Fibroblast of lung (primary cell): ENCODE measurements at places on chromosomes 7 and 10.
A peak's percentile ranks its signal among the peaks of the same experiment; 100 is the strongest.

DNA sequence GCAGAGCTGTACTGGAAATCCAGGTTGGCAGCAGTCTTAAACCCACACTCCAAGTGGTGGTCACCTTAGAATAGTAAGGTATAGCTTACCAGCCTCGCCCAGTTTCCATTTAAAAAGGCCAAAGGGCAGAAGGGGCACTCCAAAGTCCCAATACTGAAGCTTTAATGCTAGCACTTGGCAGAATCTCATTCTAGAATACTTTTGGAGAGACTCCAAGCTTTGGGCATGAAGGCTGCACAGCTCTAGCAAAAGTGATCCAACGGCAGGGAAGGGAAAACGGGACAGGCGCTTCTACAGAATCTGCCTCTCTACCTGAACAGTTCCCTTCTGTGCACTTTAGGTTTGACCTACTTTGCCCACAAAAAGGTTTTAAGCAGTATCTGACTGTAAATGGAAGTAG, 19.7 kb downstream of the SMURF1 start:
- DNase-seq, result no peak

- no peak for DNase-seq
These were observed 194.3 kb downstream of the SORCS3 start for GRCh38 chr10:104835422-104835821.

DNA sequence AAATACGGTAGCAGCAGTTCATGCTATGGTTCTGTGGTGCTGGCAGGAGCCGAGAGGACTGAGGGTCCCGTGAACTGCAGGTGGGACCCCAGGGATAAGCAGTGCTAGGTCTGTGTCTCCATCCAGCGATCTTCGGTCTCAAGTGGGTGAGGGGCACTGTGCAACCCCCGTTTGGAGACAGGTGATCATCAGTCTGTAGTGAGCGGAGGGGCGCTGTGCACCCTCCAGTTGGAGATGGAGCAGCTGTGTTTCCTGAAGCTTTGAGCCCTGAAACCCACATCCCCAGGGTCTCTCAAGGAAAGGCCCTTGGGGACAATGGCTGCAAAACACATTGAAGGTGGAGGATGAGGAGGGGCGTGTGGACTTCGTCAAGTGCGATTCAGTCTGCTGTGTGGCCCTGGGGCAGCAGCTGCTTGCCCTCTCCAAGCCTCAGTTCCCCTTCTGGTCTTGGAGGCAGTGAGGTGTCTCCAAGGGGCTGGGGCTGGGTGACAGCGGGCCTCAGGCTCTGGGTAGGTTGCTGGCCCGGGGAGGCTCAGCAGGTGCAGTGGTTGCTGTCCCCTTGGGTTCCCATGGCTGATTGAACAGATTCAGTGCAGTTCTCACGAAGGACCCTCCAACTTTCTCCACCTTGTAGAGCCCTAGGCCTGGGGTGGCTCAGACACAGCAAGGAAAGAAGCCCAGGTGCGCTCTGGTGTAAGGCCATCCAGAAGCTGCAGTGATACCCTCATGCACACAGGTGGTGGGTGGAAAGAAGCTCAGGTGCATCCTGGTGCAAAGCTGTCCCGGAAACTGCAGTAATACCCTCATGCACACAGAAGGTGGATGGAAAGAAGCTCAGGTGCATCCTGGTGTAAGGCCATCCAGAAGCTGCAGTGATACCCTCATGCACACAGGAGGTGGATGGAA, 160.6 kb downstream of the ADARB2 start:
- DNase-seq, result no peak

GRCh38 chr7:66556549-66557213, 72.0 kb upstream of the KCTD7 start:
- DNase-seq, result no peak

DNA sequence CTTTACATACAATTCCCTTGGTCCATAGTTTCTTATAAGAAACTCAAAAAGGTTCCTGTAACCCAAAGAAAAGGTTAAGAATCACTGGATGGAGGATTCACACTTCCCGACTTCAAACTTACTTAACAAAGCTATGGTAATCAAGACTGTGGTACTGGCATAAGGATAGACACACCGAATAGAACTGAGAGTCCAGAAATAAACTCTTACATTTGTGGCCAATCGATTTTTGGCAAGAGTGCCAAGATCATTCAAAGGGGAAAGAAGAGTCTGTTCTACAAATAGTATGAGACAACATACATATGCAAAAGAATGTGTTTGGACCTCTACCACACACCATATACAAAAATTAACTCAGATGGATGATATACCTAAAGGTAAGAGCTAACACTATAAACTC, 32.8 kb downstream of the KDM7A start:
- DNase-seq, result no peak

GRCh38 chr7:114502454-114503254, 88.0 kb downstream of the FOXP2 start:
- DNase-seq, result peak; percentile 47

- peak; percentile 9 for DNase-seq
These were observed 131.8 kb upstream of the PALS2 start for GRCh38 chr7:24441314-24442027.

- no peak for DNase-seq
These were observed 151.3 kb downstream of the C1GALT1 start for GRCh38 chr7:7333610-7334009.

DNA sequence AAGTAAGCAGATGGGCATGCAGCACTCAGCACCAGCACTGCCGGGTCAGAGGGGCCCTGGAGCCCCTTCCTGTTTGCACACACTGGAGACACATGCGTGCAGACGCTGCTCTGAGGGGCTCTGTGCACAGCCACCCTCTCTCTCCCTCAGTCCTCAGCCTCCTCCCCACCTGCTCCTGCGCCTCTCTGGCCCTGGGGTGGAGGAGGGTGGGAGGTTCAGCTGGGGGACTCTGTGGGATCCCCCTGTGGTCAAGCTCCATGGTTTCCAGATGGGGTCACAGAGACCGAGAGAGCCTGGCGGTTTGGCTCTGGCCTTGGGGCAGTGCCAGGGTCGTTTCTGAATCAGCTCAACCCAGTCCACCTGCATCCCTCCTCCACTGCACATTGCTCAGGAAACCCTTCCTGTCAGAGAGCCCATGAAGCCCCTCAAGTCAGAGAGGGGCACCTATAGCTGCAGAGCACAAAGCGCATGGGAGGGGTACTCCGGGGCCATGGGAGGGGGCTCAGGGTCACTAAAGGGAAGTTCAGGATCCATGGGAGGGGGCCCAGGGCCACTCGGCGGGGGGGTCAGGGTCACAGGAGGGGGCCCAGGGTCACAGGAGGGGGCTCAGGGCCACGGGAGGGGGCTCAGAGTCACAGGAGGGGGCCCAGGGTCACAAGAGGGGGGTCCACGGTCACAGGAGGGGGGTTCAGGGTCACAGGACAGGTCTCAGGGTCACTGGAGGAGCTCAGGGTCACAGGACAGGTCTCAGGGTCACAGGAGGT, 161.7 kb downstream of the ADARB2 start:
- no peak for DNase-seq

- DNase-seq, result peak; percentile 90
These were observed 11.7 kb upstream of the CPA4 start for GRCh38 chr7:130281260-130281659.

GRCh38 chr7:19112274-19113001, 5.0 kb downstream of the TWIST1 start:
- DNase-seq, result peak; percentile 73

DNA sequence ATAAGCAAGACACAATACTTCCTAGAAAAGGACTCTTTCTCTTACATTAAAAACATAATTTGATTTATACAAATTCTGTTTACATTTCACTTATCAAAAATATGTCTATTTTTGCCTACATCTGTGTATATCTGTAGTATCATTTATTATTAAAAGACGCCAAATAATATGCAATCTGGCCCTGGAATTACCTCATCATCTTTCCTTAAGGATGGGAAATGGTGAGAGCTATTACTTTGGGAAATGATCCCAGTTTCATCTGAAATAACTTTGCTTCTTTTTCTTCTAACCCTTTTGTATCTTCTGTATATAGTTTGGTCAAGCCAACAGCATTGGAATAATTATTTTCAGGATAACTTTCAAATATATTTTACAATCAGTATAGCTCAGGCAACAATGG, 85.0 kb downstream of the FAS start:
- DNase-seq, result no peak

DNA sequence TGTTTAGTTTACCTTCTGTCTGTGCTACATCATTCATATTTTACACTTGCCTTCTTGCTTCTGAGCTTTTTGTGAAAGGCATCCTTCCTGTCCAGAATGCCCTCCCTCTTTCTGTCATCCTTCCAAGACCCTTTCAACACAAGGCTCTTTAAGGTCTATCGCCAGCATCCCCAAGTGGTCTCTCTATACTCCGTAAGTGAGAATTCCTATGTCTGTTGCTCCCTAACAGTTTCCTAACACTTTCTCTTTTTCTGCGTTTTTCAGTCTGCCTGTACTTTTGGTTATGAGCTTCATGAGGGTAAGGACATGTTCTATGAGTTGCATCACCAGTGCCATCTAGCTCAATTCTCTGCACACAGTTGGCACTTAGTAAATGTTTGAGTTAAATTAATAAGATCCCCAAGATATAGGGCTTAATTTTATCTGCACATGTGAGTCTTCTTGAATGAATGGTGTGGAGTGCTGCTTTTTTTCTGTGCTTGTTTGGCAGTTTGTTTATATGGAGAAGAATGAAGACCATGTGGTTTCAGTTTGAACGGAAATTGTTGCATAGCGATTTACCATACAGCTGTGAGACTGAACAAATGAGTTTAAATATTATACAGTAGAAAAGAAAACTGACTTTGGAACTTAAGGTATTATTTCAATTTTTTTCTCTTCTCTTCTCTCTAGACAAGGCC, 29.4 kb downstream of the RABGEF1 start:
- DNase-seq, result peak; percentile 72

DNA sequence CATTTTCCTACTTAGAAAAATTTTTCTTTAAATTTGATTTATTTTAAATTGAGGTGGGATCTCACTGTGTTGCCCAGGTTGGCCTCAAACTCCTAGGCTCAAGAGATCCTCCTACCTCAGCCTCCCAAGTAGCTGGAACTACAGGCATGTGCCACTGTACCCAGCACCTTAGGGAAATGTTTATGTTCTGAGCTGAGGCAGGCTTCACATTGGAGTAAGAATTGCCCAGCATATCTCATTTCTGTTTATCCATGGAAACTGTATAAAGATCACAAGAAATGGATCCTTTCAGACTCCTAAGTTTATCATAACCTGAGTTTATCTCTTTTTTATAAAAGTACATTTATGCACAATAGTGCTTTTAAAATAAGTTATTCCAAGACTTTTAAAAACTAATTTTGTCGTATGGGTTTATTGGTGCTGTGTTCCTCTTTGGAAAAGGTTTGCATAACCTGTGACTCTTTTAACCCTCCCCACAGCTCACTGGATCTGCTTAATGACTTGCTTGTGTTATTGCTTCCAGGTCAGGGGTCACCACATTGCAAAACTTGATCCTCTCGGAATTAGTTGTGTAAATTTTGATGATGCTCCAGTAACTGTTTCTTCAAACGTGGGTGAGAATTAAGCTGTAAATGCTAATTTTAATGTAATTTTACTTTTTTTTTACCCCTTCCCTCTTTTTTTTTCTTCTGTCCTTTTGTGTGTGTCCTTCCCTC, 40.7 kb downstream of the OGDH start:
- peak; percentile 12 for DNase-seq

GRCh38 chr10:84521013-84521412, 192.6 kb downstream of the CCSER2 start:
- DNase-seq, result no peak

- no peak for DNase-seq
These were observed 21.5 kb downstream of the DNAJC9 start for GRCh38 chr10:73225518-73225917.

DNA sequence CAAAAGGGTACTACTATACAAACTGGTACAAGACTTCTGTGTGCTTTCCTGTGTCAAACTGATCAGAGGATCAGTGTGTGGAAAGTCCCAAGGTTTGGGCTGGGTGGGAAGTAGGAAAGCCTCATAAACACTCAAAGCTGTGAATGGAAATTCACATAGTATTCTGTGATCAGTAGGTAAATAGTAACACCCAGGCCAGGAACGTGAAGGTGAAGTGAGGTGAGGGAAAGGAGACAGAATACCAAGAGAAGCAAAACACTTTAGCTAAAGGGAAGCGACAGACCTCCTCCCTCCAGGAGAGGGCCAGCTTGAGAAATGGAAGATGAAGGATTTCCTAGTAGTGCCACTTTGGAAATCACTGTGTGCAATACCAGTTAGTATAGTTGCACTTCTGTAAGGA, 451.9 kb downstream of the KCNMA1 start:
- no peak for DNase-seq

DNA sequence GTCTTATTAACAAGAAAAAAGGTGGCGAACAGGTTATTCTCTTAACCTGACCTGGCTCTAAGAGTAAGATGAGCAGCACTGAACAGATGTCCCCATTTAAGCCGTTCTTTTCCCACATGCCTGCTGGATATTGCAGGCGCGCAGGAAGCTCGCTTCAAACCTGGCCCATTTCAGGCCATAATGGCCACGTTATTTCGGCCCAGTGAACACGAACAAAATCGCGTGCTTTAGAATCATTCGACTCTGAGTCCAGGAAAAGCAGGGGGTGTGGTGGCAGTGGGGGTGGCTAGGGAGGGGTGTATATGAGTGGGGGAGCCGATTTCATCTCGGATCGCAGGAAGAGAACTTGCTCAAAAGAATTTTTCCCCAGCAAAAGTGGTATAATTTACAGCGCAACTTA, 6.6 kb upstream of the SP8 start:
- DNase-seq, result no peak

DNA sequence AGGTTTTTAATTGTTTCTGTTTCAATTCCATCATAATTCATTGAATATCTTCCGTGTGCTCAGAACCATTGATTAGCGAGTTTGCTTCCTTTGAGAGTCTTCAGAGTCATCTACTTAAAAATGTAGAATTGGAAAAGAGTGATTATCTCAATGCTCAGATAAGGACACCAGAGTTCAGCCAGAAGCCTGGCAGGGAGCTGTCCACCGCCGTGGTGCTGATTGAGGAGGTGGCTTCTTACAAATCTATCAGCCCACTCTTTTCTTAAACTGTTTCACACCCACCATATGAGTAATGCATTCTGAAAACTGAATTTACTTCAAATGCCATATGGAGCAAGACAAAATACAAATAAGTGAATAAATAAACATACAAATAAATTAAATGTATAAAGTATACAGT, 79.3 kb downstream of the INSYN2A start:
- DNase-seq, result peak; percentile 57

DNA sequence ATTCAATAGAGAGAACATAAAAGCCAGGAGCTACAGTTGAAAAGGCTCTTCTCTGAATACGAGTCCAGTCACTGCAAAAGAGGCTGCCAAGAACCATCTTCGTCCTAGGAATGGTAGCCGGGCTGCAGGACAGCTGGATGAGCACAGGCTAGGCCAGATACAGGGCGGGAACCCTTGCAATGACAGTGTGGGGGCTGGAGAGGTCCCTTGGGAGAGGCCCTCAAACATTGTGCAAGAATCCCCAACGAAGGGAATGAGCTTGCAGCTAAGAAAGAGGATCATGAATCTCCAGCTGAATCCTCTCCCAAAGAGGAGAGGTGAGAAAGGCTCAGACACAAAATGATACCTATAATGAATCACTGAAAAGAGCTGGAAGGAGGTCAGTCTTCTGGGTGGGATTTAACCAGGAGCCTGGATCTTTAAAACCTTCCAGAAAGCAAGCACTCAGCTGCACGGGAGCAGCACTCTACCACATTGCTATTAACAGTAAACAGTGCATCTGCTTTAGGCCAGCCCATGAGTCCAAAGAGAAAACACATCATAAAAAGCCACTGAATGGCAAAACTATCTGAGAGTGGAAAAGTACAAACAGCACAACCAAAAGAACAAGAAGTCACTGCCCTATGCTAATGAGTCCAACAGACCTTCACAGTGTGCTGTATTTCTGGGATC, 287.9 kb downstream of the TNS3 start:
- no peak for DNase-seq

- no peak for DNase-seq
These were observed 149.6 kb upstream of the PPP2R2D start for GRCh38 chr10:131750973-131751826.
